ENCODE measurements at places on chromosomes 7 and 10. TPM values are rescaled to one million over a fixed set of nuclear protein-coding genes. Genes with fewer than 3 reads are reported as not detected.

DNA sequence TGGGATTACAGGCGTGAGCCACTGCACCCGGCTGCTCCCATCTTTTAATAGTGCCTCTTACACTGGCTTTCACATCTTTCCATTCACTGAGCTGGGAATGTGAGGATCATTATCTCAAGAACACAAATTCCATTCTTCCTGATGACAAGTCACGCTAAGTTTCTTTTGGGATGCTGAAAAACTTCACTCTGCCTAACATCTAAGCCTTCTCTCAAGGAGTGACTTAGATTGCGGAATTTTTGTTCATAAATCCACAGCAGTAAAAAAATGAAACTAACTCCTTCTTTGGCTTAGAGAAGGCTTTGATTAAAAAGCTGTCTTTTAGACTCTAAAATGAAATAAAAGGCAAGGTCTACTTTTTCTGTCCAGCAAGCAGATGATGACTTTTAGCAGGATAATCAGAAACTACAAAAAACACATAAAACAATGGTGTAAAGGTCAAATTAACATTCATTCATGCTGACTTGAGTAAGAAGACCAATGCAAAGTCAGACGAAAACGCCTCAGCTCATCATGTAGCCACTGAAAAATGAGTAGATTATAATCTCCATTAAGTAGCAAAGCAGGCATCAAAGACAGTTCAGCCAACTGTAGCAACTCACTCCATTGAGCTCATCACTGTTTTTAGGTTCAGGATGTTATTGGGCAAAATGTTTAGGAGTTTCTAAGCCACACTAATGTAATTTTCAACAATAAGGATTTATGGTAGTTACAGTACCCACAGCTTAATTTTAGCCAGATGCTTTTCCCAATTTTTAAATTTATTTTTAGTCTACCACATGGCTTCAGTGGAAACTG, 178.8 kb downstream of the ELMO1 start:
- H3K4me1 ChIP-seq, result no peaks in the 10 kb centered on the region
- no peak for DNase-seq
- H3K4me3 ChIP-seq, result no peak overlapping the region
- H3K36me3 ChIP-seq, result no peaks in the 10 kb centered on the region
- H3K27me3 ChIP-seq, result peaks cover 16% of the 10 kb centered on the region
- no peak overlapping the region for H3K27ac ChIP-seq

DNA sequence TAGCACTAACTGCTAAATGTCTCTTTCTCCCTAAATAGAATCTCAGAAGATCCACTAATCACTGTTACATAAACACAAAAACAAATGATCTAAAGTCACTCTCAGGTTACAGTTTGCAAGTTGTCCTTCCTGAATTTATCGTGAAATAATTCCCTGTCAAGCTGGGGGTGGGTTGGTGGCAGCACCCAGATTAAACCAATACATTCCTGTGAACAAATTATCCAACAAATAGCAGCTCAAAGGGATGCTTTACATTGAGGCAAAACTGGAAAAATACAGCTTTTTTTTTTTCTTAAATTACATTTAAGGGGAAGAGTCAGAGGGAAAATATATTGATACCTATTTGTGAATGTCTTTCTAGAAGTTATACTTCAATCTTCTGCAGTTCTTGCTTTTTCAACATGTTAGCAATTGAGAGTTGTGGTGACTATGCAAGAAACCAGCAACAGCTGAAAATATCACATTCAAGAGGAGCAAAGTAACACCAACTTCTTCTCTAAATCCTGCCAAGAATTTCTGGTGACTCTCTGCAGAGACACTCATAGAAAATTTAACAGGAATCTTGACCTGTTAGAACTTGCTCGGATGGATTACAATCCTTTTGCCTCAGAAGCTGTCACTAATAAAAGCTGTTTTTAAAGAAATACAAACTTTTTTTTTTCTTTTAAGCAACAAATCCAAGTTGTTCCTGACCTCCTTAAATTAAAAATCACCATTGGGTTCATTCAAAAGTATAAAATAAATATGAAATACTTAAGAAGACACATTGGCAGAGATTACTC, 18.9 kb downstream of the LMOD2 start:
- H3K27ac ChIP-seq, result no peak overlapping the region
- H3K4me1 ChIP-seq, result peaks cover 6% of the 10 kb centered on the region
- H3K27me3 ChIP-seq, result no peaks in the 10 kb centered on the region
- H3K36me3 ChIP-seq, result peaks cover 5% of the 10 kb centered on the region

DNA sequence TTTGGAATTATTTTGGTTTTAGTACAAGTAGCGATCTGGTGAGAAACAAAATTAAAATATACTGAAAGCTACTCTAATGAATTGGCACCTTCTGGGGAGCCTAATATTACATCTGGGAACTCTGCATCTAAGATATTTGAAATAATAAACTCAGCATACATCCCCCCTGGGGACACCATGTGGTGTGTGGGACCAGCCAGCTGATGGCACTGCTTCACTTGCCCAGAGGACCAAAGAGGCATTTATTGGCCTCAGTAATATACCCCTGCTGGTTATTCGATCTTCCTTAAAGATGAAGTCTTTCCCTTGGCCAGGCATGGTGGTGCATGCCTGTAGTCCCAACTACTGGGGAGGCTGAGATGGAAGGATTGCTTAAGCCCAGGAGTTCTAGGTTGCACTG, 195.1 kb upstream of the AUTS2 start:
- peaks cover 9% of the 10 kb centered on the region for H3K4me1 ChIP-seq
- peaks cover 2% of the 10 kb centered on the region for H3K36me3 ChIP-seq
- H3K4me3 ChIP-seq, result no peak overlapping the region
- H3K27me3 ChIP-seq, result no peaks in the 10 kb centered on the region

DNA sequence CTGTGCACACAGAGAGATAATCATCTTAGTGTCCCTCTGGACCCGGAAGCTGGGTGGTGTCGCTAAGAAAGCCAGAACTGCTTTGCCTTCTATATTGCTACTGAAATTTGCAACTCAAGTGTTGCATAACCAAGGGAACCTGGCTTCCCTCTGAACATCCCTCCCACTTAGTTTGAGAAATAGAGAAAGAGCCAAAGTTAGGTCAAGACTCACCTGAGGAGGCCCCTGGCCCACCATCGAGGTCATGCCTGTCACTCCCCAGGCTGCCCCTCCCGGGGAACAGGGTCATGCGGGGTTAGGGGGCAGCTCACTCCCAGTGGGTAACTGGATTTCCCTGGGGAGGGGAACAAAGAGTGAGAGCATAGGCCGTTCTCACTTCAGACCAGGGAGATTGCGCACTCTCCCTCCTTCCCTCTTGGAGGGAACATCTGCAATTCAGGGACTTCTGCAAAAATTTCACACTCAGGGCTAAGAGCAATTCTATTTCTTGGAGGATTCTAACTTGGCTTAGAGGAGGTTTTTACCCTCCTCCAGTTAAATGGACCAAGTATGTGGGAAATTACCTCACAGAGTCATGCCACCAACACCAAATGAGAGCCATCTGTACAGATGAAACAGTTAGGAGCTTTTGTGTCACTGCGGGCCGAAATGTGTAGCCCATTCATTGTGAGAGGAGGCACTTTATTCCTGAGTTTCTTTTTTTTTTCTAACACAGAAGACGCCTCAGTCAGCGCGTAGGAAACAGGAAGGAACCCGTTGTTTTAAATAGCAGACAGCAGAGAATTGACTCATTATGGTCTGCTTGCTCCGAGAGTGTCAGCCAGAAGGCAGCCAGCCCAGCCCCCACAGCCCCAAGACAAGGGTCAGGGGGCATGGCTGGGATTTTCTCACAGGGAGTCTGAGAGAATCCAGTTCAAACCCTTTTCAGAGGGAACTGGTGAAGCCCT, 221.3 kb downstream of the ARHGAP12 start:
- H3K4me1 ChIP-seq, result peaks cover 37% of the 10 kb centered on the region
- peak overlapping the region; percentile 45 for H3K4me3 ChIP-seq
- H3K27me3 ChIP-seq, result no peaks in the 10 kb centered on the region
- H3K36me3 ChIP-seq, result peaks cover 8% of the 10 kb centered on the region
- no peak for DNase-seq

Gene AKR1C8
- total RNA-seq, result not detected

Gene SSBP1
- 102 TPM for total RNA-seq

GRCh38 chr7:22452960-22453558, 46.9 kb downstream of the STEAP1B start:
- no peak overlapping the region for H3K4me3 ChIP-seq
- DNase-seq, result no peak
- H3K36me3 ChIP-seq, result no peaks in the 10 kb centered on the region
- no peaks in the 10 kb centered on the region for H3K27me3 ChIP-seq

- no peaks in the 10 kb centered on the region for H3K36me3 ChIP-seq
- H3K27me3 ChIP-seq, result peaks cover 3% of the 10 kb centered on the region
- no peak overlapping the region for H3K4me3 ChIP-seq
- no peak for DNase-seq
Measured at GRCh38 chr10:123361832-123362231, 207.6 kb downstream of the BUB3 start.

DNA sequence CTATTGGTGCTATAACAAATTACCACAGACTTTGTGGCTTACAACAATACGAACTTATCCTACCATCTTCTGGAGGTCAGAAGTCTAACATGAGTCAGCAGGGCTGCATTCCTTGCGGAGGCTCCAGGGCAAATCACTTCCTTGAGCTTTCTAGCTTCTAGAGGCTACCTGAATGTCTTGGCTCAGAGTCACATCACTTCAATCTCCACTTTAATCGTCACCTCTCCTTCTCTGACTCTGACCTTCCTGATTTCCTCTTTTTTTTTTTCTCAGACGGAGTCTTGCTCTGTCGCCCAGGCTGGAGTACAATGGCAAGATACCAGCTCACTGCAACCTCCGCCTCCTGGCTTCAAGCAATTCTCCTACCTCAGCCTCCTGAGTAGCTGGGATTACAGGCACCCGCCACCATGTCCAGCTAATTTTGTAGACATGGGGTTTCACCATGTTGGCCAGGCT, 44.6 kb upstream of the ANAPC16 start:
- no peak for DNase-seq
- no peaks in the 10 kb centered on the region for H3K27me3 ChIP-seq
- H3K27ac ChIP-seq, result peak overlapping the region; percentile 73
- H3K4me3 ChIP-seq, result no peak overlapping the region
- H3K4me1 ChIP-seq, result peaks cover 21% of the 10 kb centered on the region

DNA sequence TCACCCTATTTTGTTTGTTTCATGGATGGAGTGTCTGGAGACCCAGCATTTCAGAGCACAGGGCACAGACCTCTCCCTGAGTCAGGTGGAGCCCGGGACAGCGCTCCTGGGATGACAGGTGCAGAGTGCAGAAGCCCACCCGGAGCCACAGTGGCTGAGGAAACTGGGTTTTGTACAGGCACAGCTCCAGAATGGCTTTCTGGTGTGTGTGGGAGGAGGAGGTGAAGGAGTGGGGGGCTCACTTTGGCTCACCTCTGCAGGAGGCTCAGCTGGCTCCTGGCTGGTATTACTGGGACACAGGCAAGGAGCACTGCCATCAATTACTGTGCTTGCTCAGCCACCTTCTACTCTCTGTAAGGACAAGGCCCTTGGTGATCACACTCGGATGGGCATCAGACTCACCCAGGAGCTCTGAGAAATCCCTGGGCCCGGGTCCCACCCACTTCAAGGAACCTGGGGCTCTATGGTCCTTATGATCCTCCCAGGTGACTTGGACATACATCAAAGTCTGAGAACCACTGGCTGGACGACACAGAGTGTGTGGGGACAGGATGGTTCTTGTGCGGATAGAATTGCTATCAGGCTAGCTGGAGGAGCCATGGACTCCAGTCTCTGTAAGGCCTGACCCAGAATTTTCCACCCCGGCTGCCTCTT, 221.1 kb upstream of the ZNF32 start:
- H3K4me3 ChIP-seq, result no peak overlapping the region
- peaks cover 25% of the 10 kb centered on the region for H3K4me1 ChIP-seq
- no peaks in the 10 kb centered on the region for H3K27me3 ChIP-seq

- H3K4me3 ChIP-seq, result no peak overlapping the region
- H3K4me1 ChIP-seq, result peaks cover 21% of the 10 kb centered on the region
- DNase-seq, result no peak
- no peak overlapping the region for H3K27ac ChIP-seq
Measured at GRCh38 chr7:105776986-105777910, 99.2 kb downstream of the ATXN7L1 start.

DNA sequence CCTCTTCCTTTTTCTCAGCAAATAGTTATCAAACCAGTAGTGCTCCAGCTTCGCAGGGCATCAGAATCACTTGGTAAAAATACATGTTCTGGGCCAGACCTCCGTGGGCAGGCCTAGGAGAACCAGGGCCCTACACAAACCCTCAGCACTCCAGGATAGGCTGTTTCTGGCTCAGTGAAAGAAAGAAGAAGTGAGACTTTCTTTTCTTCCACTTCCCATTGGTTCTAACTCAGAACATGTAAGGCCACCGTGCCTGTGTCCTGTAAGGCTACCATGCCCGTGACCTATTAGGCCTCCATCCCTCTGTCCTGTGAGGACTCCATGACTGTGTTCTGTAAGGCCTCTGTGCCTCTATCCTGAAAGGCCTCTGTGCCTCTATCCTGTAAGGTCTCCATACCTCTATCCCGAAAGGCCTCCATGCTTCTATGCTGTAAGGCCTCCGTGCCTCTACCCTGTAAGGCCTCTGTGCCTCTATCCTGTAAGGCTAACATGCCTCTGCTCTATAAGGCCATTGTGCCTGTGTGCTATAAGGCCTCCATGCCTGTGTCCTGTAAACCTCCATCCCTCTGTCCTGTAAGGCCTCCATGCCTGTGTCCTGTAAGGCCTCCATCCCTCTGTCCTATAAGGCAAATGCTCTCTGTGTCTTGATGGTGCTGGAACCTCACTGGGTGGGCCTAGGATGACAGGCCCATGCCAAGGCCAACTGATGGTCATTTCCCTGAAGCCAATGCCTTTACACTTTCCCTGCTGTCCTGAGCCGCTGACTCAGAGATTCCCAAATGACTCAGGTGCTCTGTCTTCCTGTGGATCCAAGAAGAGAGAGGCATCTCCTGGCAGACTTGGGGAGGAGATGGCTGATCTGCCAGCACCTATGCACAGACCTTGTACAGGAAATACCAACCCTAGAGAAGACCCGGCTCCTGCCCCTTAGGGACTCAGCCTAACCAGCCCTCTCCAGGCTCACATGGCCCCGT, 96.6 kb upstream of the CACUL1 start:
- no peaks in the 10 kb centered on the region for H3K4me1 ChIP-seq
- H3K27me3 ChIP-seq, result peaks cover 7% of the 10 kb centered on the region
- no peak for DNase-seq
- no peaks in the 10 kb centered on the region for H3K36me3 ChIP-seq
- H3K4me3 ChIP-seq, result no peak overlapping the region

DNA sequence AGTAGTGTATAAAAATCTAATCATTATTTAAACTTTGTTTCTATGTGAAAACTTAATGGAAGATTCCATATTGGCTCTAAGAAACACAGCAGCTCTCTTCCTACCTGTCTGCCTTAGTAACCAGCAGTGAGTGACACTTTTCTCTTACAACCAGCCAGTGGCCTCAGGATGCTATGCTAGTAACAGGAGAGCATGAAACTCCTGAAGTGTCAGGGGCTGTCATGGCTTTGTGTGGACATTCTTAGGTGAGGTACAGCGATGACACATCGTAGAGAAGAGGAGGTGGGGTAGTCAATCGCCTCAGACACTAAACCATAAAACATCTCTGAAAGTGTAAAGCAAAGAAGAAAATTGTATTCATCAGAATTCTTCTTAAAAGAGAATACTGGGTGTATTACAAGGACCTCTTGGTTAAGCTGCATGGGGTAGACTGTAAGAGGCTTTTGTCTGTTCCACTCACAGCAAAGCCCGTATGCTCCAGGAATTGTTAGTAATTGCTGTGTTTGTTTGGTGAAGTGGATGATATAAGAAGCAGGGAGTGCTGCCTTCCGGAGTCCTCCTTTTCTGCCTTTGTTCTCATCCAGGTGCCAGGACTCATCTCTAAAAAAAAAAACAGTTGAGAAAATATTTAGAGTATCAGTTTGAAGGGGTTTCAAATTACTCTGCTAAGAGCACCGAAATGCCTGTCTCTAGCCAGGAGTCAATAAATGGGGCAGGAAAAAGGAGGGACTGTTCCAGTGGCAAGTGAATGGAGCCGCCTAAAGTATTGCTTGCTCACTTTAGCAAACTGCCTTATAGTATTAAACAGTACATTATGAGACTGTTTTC, 518.8 kb downstream of the CNTNAP2 start:
- no peaks in the 10 kb centered on the region for H3K27me3 ChIP-seq
- no peaks in the 10 kb centered on the region for H3K36me3 ChIP-seq
- DNase-seq, result no peak
